Bladder microvascular endothelial cell (primary cell): ENCODE measurements at places on chromosomes 6 and 20. TPM values are rescaled to one million over a fixed set of nuclear protein-coding genes. Genes with fewer than 3 reads are reported as not detected.

Gene SNAI1
- total RNA-seq, result 0.65 and 1.4 TPM in 2 replicates

Gene DNAJC5
- total RNA-seq, result 56.2 and 97.5 TPM in 2 replicates

Gene HTR1E
- total RNA-seq, result not detected in 2 replicates

Gene DDO
- 0.16 and 5.6 TPM in 2 replicates for total RNA-seq

Gene CCM2L
- total RNA-seq, result 20.6 and 27.3 TPM in 2 replicates

Gene SLC22A2
- not detected in 2 replicates for total RNA-seq
